ENCODE measurements at places on chromosomes 5 and 9. TPM values are rescaled to one million over a fixed set of nuclear protein-coding genes. Genes with fewer than 3 reads are reported as not detected.
A peak's percentile ranks its signal among the peaks of the same experiment; 100 is the strongest.

DNA sequence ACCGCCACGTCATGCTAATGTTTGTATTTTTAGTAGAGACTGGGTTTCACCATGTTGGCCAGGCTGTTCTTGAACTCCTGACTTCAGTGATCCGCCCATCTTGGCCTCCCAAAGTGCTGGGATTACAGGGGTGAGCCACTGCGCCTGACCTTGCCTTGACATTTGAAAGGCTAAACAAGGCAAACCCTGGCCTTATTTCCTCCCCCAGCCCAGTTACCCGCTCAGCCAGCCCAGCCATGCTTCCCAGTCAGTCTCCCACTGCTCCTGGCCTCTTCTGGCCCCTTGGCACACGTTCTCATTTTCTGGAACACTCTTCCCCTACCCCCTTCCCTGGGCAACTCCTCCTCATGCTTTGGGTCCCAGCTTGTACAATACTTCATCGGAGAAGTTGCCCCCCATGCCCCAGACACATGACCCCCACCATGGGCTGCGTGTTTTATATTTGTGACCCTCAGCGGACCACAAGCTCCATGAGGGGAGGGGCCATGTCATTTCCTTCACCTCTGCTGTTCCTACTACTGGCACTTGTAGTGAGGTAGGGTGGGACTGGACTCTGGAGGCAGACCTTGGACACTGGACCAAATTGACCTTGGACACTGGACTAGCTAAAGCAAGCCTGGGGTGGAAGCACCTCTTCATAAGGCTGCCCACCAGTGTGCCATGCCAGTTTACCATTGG lies 94.4 kb upstream of the IER5L start:
- DNase-seq = no peak

DNA sequence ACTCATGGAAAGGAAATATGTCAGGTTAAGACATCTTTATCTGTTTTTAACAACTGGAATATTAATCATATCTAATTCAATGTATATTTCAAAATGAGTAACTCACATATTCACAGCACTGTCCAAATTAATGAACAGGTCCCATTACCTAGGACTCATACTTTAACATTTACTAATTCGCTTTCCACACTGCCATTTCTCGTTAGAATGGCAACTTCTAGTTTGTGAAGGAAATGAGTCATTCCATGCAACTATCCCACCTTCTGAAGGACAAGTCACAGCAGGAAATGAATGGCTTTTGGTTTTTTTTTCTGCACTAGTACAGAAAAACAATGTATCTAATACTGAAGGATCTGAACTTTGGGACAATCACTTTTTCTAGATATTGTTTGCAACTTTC lies 24.6 kb upstream of the IFNK start:
- no peak for DNase-seq

The DDX4 gene
- total RNA-seq = not detected

The WDR38 gene
- not detected for total RNA-seq

GRCh38 chr9:126401581-126401980 lies 75.0 kb downstream of the MVB12B start:
- no peak for DNase-seq

DNA sequence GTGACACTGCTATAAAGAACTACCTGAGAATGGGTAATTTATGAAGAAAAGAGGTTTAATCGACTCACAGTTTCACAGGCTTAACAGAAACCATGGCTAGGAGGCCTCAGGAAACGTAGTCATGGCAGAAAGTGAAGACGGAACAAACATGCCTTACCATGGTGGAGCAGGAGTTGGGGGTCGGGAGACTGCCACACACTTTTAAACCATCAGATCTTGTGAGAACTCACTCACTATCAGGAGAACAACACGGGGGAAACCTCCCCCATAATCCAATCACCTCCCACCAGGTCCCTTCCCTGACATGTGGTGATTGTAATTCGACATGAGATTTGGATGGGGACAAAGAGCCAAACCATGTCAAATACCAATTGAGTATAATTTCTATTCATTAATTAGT lies 2392.6 kb upstream of the C9orf72 start:
- no peak for DNase-seq

- DNase-seq = no peak
These were observed 39.7 kb downstream of the ZNF366 start for GRCh38 chr5:72467461-72467860.

DNA sequence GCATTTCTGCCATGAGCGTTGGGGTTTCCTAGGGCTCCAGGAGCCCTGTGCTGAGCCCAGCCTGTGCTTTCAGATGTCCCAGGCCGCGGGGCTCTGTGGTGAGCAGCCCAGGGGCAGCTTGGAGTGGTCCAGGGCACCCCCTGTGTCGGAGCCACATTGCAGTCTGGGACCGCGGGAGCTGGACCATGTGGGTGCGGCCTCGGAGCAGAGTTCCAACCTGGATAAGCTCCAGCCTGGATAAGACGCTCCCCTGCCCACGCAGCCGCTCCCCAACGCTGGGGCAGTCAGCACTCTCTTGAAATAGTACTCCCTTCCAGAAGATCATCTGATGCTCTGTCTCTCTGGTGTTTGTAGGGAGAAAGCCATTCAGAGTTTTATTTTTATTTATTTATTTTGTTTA lies 111.1 kb downstream of the WNK2 start:
- DNase-seq = no peak

GRCh38 chr9:71636143-71636839 lies 132.0 kb downstream of the CEMIP2 start:
- no peak for DNase-seq

GRCh38 chr5:71629950-71630349 lies 42.8 kb downstream of the MCCC2 start:
- DNase-seq = no peak

- DNase-seq = no peak
These were observed 315.5 kb downstream of the TRPM3 start for GRCh38 chr9:70805949-70806348.

The PTTG1 gene
- total RNA-seq = 0.88 TPM

GRCh38 chr9:114676901-114677300 lies 5.1 kb downstream of the TEX48 start:
- no peak for DNase-seq

- peak; percentile 4 for DNase-seq
These were observed 22.0 kb upstream of the RXRA start for GRCh38 chr9:134304261-134304660.

DNA sequence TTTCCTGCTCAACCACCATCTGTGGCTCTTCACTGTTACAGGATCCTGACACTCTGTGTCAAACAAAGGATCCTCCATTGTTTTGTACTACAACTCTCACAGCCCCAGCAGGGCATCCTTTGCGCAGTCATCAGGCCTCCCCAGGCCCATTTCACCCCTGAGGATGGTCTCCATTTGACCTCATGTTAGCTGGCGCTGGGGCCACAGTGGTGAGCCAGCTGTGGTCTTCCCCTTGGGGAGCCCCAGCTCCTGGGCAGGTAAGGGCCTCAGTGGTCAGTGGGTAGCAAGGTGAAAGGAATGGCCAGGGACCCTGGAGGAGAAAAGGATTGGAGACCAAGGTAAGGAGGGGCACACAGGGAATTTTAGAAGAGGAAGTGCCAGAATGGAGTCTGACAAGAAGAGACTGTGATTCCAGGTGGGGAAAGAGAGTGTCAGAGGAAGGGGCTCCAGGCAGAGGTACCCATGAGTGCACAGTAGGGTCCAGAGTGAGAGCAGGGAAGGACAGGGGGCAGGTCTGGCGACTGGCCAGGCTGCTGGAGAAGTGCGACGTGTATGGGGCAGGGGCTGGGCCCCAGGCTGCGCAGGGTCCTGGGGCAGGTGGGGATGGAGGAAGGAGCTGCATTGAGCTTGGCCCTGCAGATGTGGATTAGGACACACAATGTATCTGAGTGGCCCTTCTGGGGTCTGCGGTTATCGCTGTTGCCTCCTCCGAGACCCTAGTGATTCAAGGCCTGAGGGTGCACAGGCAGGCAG lies 109.9 kb downstream of the PHF2 start:
- no peak for DNase-seq

DNA sequence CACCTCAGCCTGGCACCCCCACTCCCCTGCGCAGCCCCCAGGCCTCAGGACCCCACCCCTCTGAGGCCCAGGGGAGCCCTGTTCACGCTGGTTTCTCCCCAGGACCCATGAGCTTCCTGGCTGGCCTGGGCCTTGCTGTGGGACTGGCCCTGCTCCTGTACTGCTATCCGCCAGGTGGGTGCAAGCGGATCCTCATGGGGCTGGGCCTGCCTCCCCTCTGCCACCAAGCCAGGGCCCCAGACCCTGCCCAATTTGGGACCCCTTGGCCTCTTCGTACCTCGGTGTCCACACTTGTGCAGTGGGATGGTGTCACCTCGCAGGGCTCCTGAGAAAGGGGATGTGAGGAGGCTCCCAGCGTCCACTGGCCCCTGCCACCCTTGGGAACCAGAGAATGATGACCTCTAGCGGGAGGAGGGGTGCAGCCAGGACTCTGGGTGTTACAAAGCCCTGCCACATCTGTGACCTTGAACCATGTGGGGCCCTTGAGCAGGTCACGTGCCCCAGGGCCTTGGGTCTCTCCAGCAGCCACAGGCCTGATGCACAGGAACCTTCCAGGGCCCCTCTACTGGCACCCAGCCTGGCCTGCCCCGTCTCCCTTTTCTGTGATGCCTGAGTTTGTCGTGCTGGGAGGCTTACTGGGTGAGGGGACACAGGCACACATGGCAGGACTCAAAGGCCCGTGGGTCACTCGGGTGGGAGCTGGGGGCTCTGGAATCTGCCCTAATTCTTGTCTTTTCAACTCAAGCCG lies 16.3 kb downstream of the CARD19 start:
- DNase-seq = peak; percentile 19

All from left ventricle myocardium inferior (tissue), 1 donor.